ENCODE measurements at places on chromosomes 6 and 20.

GRCh38 chr20:9218531-9218961 lies 149.7 kb downstream of the PLCB4 start:
- peak; percentile 48 for DNase-seq

- DNase-seq: no peak
These were observed 146.9 kb downstream of the DNAH8 start for GRCh38 chr6:38861926-38862401.

DNA sequence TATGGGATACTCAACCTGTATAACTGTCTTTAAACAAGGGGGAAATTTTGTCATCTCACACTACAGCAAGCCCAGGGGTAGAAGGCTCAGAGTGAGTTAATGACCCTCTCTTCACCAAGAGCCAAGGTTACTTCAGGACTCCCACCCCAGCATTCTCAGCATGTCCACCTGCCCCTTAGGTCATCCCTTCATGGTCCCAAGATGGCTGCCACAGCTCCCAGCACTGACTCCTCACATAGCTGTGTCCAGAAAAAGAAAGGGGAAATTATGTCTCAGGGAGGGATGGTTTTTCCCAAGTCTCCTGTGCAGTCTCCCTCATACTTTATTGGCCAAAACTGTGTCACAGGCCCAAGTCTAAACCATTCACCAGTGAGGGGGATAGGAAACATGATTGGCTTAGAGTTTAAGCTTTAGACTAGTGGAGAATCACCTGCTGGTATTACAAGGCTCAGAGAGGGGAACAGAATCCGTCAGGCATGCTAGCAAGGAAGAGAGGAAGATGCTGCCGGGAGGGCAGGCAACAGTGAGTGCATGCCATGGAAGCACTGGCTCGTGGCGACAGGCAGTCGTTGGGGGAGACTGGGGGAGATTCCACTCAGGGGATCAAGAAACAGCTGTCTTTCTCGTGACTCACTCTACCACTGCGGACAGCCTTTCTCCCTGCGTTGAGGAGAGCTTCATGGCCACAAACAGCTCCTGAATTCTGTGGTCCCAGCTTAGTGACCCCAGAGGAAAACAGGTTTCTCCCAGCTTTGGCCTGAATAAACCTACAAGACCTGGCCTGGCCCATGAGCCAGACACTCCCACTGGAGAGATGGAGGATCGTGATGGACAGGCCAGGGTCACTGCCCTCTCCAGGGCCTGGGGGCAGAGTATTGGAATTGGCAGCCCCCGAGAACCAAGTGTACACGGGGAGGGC lies 37.2 kb downstream of the HM13 start:
- no peak for DNase-seq

DNA sequence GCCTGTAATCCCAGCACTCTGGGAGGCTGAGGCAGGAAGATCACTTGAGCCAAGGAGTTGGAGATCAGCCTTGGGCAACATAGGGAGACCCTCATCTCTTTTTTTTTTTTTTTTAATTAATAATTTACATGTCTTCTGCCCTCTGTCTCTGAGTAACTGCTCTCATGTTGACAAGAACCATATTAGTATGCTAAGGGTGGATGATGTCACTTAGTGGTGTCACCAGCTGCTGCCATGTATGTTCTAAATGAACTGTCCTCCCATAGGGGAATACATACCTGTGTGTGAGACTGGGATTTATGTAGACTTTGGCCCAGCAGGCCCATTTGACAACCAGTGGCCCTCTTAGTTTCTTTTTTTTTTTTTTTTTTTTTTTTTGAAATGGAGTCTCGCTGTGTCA lies 65.6 kb downstream of the SCAND1 start:
- DNase-seq: no peak

DNA sequence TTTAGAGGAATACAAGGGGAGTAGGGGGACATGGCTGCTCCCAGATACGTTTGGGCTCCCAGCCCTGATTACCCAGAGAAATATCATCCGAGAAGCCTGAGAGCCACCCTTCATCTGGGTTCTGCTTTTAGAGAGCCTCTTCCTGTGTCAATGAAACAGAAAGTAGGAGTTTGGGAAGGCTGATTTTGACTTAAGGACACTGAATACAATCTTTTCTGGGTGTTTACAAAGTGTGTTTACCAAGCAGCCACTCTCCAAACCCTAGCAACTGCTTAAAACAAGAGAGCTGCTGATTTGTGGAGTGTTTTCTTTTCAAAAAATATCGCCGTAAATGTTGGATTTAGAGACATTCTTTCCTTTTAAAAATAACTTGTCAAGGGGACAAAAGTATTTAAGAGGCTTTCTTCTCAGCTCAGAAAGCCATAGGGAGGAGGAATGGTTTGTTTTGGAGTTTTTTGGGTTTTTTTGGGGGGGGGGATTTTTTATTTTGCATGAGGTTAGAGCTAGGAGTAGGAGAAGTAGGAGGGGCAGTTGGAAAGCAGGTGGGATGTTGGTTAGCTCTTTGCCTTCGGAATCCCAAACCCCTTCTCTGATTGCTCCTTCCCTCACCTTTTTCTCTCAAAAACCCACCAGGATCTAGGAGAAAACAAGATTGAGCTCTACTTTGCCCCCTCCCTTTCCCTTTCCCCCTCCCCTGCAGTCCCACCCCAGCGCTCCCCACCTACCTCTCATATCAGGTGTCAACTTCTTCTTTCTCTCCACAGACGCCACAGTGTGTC lies 12.4 kb downstream of the MAFB start:
- no peak for DNase-seq

- DNase-seq: peak; percentile 26
These were observed 166.8 kb upstream of the CARMIL1 start for GRCh38 chr6:25112322-25112773.

DNA sequence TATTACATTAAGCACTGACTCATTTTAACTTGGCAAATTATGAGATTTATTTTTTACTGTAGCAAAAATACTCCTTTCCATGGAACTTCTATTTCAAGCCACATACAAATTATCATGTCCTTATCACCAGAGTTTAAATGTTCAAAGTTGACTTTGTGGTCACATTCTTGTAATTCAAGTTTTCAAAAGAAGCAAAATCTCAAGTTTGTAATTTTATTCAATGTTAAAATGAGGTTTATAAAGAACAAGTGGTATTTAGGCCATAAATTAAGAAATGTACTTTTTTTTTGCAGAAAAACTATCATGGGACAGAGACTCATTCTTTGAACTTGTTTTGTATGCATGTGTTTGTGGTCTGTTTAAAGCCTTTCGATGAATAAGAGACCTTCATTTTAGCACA lies 811.5 kb downstream of the TENT5A start:
- no peak for DNase-seq

All from NCI-H526 (cell line).